ENCODE measurements at places on chromosomes 4 and X. TPM values are rescaled to one million over a fixed set of nuclear protein-coding genes. Genes with fewer than 3 reads are reported as not detected.

The TBC1D19 gene
- total RNA-seq, result 4.6 TPM

GRCh38 chr4:7261087-7261486 lies 68.7 kb downstream of the SORCS2 start:
- no peak for DNase-seq

- DNase-seq, result no peak
Measured at GRCh38 chr4:180380733-180381132, 1862.5 kb upstream of the TENM3 start.

- no peak for DNase-seq
Measured at GRCh38 chrX:154380153-154380552, 1.1 kb downstream of the EMD start.

DNA sequence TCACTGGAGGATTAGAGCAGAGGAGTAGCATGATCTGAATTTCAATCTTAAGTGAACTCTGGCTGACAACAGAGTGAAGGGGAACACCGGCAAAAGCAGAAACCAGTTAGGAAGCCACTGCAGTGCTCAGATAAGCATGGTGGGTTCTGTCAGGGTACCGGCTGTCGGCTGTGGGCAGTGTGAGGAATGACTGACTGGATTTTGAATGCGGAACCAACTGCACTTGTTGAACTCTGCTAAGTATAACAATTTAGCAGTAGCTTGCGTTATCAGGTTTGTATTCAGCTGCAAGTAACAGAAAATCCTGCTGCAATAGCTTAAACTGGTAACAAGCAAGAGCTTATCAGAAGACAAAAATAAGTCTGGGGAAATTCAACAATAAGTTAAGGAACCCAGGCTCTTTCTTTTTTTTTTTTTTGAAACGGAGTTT lies 5.2 kb downstream of the HTT start:
- DNase-seq, result no peak

The MAGEA9B gene
- total RNA-seq, result not detected

The FATE1 gene
- not detected for total RNA-seq

DNA sequence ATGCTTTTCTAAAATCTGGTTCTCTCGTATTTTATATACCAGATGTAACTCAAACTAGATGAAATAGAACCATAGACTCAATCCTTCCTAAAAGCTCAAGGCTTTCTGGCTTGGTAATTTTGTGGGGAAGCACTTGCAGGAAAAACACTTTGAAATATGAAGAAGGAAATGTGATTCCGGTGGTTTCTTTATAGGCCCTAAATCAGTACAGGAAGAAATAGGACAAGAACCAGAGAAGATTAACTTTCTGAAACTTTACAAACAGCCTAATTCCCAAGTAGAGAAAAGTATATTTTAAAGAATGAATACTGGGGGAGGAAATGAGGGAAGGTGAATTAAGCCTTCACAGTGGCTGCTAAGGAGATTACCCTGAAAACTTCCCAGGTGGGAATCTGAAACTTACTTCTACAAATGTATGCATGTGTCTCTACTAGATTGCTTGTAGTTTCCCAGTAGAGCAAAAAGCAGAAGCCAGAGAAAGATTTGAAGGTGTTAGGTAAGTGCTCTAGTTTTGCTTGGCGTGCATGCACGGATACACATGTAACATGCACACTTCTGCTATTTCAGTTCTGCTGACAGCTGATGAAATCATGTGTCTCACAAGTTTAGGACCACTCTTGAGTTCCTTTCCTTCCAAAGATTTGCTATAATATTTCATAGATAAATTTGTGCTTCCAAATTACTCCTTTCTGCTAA lies 92.1 kb downstream of the AFF1 start:
- DNase-seq, result no peak

- DNase-seq, result no peak
Measured at GRCh38 chr4:2068566-2068965, 9.4 kb downstream of the NAT8L start.

DNA sequence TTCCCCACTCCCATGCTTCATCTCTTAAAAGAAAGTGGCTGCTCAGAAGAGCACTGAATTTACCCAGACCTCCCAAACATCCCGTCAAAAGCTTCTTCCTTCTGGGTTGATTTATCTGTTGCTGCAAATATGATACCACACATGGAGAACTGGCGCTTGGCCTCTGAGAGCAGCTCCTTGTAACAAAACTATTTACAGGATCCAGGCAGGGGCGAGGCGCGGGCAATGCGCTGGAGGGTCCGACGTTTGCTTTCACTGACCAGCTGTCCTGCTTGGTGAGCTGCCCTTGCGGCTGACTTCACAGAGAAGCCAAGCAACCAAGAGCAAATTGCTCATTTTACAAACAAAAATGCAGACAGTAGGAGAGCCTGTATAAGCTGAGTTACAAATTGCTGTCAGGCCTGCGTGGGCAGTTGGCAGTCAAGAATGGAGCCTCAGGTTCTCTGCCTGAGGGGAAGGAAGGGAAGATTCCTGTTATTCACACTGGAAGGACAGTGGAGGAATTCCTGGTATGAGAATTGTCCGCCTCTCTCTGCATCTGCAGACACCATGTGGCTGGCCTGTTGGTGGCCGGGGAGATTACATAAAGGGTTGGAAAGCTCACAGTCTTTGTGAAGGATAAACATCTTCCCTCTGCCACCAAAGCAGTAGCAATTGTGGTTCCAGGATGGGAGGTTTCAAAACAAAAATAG lies 192.2 kb upstream of the LEF1 start:
- no peak for DNase-seq

GRCh38 chr4:38990241-38990640 lies 42.0 kb downstream of the TMEM156 start:
- no peak for DNase-seq

GRCh38 chr4:186037692-186038658 lies 31.0 kb upstream of the TLR3 start:
- DNase-seq, result no peak

The SLITRK4 gene
- not detected for total RNA-seq

- no peak for DNase-seq
Measured at GRCh38 chr4:141643557-141643956, 7.2 kb downstream of the IL15 start.

DNA sequence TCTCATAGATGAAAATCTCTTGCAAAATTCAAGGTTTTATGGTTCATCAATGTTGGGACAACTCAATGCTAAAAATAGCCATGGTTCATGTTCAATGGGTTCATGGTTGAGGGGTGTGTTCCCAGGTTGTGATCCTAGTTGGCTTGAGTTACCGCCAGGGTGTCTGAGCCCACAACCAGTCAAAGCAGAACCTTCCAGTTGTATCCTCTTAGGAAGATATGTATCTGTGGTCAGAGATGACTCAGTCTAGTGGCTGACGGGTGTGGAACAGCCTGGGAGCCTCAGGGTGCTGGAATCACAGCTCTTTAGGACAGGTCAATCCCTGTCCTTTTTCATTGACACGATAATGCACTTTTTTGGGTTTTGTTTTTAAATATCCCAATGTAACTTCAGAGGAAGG lies 192.3 kb upstream of the NR3C2 start:
- DNase-seq, result peak; percentile 30

GRCh38 chrX:11670316-11670715 lies 4.6 kb upstream of the ARHGAP6 start:
- DNase-seq, result no peak

- no peak for DNase-seq
Measured at GRCh38 chr4:82851885-82852750, 38.8 kb downstream of the SEC31A start.

- peak; percentile 41 for DNase-seq
Measured at GRCh38 chrX:50375481-50376267, 95.0 kb downstream of the DGKK start.

GRCh38 chr4:156875055-156875454 lies 96.5 kb downstream of the PDGFC start:
- no peak for DNase-seq

- DNase-seq, result no peak
Measured at GRCh38 chrX:30876367-30876766, 12.7 kb downstream of the TAB3 start.

Measured in left colon (tissue), 2 donors.